ENCODE measurements at places on chromosomes 5 and 9.

GRCh38 chr5:181076920-181077319 lies 36.9 kb downstream of the BTNL9 start:
- no peak for DNase-seq

DNA sequence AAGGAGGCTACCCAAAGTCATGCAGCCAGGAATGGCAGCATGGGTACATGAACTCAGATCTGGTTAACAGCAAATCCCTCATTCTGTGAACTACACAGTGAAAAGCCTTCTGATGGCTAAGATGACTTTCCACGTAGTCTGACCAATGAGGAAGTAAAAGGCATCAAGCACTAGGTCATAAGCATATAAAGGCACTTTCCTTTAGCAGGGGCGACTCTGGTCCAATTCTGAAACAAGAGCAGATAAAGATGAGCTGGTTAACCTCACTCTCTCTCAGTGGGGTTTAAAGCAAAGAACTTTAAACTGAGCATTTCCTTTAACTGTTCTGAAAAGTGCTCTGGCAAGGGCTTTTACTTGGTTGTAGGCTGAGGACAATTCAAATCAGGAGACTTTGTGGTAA lies 21.1 kb downstream of the PSMB7 start:
- no peak for DNase-seq

GRCh38 chr9:99824378-99825171 lies 2.9 kb downstream of the NR4A3 start:
- peak; percentile 44 for DNase-seq

GRCh38 chr5:173872957-173873305 lies 15.2 kb upstream of the CPEB4 start:
- no peak for DNase-seq

- no peak for DNase-seq
Measured at GRCh38 chr9:36280989-36281388, 22.7 kb upstream of the GNE start.

GRCh38 chr5:42491699-42492098 lies 68.5 kb downstream of the GHR start:
- DNase-seq, result no peak

GRCh38 chr9:127897193-127897692 lies 2.2 kb downstream of the ST6GALNAC6 start:
- no peak for DNase-seq

GRCh38 chr5:111488353-111488752 lies 24.0 kb downstream of the STARD4 start:
- no peak for DNase-seq

- no peak for DNase-seq
Measured at GRCh38 chr5:61994171-61994570, 311.8 kb upstream of the KIF2A start.

DNA sequence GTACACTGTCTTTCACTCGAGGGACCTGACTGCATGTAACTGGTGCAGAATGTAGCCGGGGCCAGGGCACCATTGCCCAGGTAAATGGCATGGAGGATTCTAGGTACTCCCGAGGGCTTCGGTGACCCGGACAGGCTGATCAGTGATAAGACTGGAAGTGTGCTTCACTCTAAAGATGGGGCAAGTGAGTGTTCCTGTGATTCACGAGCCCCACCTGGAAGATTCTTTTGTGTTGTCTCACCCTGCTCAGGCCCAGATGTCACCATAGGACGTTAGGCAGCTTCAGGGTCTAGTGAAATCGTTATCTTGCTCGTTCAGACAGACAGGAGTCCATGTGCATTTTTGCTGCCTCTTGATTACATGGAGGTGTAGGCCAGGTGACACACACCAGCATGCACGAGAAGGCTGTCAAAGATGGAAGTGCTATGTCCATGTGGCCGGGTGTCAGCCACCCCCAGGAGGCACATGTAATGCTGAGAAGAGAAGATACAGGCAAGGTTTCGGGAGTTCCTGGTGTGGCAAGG lies 73.9 kb downstream of the WNK2 start:
- DNase-seq, result no peak

GRCh38 chr9:21381448-21382339 lies 3.5 kb downstream of the IFNA2 start:
- DNase-seq, result no peak

DNA sequence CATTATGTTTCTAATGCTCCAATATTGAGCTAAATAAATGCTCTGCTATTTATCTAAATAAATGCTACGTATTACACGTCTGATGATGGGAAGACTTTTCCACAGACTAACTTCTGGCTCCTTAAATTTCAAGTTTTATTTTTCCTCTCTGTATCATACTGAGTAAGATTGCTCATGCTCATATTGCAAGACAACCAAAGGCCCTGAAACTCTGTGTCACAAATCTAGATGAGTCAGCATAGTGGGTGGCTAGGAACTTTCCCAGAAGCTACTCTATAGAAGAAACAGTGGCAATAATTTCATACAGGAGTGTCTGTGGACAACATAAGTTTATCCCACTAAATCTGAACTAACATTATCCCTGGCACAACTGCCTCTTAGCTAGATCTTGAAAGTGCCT lies 53.0 kb upstream of the RFX3 start:
- peak; percentile 17 for DNase-seq

- no peak for DNase-seq
Measured at GRCh38 chr5:108115673-108116072, 266.2 kb downstream of the FBXL17 start.

DNA sequence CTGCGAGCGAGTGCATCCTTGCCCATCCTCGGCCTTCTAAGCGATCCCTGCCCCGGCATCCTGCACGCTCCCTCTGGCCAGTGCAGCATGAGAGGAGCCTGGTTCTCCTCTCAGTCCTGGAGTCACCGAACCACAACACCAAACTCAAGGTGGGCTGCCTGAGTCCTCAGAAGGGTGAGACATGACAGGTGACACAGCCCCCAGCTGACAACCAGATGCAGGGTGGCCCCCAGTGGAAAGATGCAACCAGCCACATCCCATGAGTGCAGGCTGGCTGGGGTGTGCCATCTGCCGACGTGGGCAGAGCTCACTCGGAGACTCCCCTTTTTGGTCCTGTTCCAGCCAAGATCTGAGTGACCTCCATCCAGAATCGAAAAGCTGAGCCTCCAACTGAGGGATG lies 58.4 kb downstream of the COL23A1 start:
- DNase-seq, result no peak

GRCh38 chr9:82934949-82935348 lies 128.0 kb downstream of the RASEF start:
- DNase-seq, result no peak

- DNase-seq, result no peak
Measured at GRCh38 chr5:151742870-151743294, 15.5 kb downstream of the ATOX1 start.

DNA sequence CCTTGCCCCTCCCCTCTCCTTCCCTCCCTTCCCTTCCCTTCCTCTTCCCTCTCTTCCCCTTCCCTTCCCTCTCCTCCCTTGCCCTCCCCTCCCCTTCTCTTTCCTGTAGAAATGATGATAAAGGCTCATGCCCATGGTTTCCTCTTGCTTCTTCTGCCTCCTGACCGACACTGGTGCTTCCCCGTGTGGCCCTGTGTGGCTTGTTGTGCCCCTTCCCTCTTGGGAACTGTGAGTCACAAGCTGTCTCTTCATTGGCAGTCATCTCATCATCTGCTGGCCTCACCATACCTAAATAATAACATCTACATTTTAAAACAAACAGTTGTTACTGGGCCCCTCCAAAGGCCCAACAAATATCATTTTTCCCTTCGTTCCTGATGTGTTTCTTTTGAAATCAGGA lies 11.7 kb upstream of the CARNMT1 start:
- DNase-seq, result no peak

DNA sequence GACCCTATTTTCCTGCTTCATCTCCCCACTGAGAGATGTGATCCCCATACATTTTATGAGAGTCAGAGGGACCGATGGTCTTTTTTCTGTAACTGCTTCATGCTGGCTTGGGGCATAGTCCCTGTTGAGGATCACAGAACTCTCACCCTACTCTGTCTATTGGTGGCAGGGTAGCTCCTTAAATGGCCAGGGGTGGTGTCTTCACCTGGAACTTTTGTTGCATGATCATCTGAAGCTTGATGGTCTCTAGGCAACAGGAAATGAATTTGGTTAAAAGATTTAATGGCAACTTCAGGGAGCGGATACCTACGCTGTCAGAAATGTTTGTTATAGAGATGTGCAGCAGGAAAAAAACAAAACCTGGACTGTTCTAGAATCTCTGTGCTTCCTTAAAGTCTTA lies 87.0 kb upstream of the GLIS3 start:
- no peak for DNase-seq
